ENCODE measurements at places on chromosomes 5 and 9.

DNA sequence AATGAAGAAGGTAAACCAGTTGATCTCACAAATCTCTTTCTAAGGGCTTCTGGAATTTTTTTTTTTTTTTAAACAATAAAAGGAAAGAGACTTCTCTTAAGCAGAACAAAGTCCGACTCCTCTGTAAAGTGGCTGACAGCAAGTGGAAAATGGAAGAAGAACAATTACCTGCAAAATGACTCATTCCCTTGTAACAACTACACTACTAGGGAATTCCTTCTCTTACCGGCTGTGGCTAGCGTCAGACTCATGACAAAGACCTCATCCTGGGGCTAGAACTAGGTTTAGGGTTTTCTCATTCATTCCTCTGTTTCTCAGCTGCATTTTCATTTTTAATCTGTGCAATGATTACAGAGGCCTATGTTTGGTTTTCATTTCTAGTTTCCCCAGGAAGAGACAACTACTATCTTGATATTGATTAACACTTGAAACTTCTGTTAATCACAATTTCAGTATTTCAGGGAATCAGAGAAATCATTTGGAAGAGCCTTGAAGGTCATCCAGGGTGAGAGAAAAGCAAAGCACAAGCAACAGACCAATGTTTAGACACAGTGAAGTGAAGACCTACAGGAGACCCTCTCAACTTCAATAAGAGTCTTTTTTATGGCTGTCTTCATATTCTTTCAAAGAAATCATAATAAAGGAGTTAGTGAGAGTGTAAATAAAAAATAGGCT lies 437.9 kb downstream of the RAB3C start:
- DNase-seq, result no peak

- DNase-seq, result no peak
These were observed 514.2 kb downstream of the BNC2 start for GRCh38 chr9:16356196-16356765.

- no peak for DNase-seq
These were observed 2.4 kb upstream of the PRRC2B start for GRCh38 chr9:131391504-131391903.

- DNase-seq, result no peak
These were observed 431.3 kb upstream of the ITGA1 start for GRCh38 chr5:52356311-52356918.

GRCh38 chr5:179923436-179923835 lies 15.7 kb upstream of the TBC1D9B start:
- no peak for DNase-seq

DNA sequence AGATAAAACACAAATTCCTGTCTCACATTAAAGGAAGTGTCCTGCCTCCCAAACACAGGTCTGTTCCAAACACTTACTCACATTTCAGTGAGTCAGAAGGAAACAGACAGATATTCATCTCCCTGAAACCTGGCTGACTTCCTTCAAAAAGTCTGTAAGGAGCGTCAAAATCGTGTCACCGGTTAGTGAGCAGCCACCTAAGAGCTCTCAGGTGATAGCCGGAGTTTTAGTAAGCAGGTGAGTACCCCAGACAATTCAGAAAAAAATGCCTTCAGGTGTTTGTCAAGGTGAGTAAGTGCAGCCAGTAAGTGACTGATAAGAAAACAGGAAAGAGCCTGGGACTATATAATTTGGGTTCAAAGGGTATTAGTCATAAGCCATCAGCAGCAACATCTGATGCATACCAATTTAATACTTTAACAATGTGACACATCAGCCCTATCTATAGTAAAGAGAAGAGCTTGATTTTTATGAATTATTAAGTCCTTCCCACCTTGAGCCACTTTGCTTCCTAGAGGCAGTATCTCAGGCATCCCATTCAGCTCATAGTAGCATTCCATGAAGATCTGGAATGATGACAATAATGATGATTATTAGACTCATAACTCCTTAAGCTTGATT lies 1.3 kb upstream of the ITGA2 start:
- DNase-seq, result no peak

DNA sequence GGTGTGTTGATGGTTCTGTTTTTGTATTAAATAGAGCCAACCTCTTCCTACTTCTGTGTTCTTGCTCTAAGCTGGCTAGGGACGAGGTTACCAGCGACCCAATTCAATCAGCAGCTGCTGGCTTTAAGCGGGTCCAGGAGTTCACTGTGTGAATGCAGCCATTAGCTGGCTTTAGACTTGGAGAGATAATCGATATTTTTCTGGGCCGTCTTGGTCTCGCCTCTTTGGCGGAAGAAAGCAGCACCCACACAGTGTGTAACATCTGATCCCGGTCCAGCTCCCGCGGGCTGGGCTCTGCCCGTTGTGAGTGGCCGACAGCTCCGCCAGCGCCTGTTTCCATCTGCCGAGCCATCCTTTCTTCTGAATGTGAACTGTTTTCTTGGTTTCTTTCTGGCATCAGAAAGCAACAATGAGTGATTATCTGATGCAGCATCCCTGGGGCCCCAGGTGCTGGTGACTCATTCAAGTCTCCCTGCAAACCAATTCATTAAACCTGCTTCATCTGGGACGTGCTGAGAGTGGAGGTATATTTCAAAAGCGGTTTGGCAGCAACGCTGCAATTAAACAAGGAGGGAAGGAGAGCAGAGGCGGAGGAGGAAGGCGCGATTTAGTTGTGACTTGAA lies 90.8 kb upstream of the IRX4 start:
- DNase-seq, result no peak

- peak; percentile 82 for DNase-seq
These were observed at the start of gene C5orf63 for GRCh38 chr5:127072861-127073846. TSS of gene C5orf63 (minus strand) at chr5:127073502. CDS start at chr5:127058995, 14,507 bp downstream.

- DNase-seq, result no peak
These were observed 56.8 kb downstream of the FEM1C start for GRCh38 chr5:115487756-115488155.

DNA sequence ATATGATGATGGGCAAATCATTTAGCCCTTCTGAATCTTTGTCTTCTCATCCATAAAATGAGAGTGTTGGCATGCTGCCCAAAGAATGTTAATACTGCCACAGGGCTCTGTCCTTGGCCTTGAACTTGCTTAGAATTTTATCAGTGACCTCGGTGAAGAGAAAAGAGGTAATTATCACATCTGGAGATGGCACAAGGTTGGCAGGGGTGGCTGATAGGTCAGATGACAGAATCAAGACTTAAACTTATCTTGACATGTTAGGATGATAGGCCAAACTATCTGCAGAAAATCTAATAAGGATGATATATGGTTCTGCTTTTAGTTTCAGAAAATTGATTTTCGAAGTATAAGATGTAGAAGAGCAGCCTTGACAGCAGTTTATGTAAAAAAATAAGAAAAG lies 599.1 kb upstream of the CLINT1 start:
- no peak for DNase-seq

- DNase-seq, result no peak
These were observed 34.9 kb upstream of the FCHO2 start for GRCh38 chr5:72920690-72921502.

DNA sequence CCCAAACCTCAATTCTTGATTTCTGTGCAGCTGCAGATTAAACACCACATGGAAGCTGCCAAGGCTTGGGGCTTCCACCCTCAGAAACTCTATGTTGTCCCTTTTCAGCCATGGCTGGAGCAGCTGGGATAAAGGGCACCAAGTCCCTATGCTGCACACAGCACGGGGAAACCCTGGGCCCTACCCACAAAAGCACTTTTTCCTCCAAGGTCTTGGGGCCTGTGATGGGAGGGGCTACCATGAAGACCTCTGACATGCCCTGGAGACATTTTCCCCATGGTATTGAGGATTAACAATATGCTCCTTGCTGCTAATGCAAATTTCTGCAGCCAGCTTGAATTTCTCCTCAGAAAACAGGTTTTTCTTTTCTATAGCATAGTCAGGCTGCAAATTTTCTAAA lies 41.8 kb upstream of the CDH9 start:
- no peak for DNase-seq

- no peak for DNase-seq
These were observed 38.0 kb downstream of the WDR41 start for GRCh38 chr5:77454123-77454522.

DNA sequence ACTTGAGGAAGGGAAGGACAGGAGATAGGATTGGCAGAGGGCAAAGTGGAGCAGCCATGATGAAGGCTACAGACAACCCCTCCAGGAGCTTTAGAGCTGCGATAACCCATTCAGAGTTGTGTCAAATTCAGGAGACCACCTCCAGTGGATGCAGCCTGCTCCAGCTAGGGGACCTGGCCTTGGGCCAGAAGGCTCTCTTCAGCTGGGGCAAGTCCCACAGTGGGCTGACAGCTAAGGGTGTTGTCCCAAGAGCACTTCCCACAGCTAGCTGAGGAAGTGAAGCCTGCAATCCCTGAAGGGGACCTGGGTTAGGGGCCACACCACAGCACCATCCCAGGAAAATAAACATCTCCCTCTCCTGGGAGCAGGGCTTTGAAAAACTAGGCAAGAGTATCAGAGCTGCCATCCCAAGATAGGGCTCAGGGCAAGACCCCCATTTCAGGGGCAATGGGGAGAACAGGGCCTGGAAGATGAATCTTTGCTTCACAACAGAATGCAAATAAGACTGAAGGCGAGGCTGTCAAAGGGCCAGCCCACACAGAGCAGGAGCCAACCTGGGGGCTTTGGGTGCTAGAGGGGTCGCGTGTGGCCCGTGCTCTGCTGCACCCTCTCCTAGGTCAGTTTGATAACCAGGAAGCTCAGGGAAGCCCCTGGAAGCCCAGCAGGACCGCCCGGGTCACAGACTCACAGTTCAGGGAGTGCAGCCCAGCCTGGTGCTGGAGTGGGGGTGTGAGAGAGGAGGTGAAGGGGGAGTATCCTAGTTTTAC lies 19.3 kb upstream of the DAPK1 start:
- DNase-seq, result no peak

- DNase-seq, result no peak
These were observed 229.9 kb downstream of the DOCK8 start for GRCh38 chr9:444528-444927.

- DNase-seq, result no peak
These were observed 9.7 kb upstream of the RXRA start for GRCh38 chr9:134316449-134317160.

DNA sequence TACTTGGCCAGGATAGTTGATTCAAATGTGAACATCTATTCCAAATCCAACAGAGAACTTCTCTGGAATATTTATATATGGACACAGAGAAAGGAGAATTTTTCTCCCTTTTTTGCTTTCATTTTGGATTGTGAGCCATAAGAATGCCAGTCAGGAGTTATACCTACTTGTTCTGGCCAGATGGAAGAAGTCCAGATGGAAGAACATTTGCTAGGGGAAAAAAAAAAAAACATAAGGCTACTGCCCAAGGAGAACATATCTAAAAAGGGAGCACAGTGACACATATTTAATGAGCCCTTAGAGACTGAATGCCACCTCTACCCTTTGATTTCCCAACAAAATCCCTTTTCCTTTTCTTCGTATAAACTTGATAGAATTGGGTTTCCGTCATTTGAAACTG lies 61.7 kb upstream of the PPP2R2B start:
- DNase-seq, result no peak

- DNase-seq, result no peak
These were observed 175.5 kb upstream of the KLF4 start for GRCh38 chr9:107665057-107665456.

- DNase-seq, result no peak
These were observed 25.9 kb upstream of the PTAR1 start for GRCh38 chr9:69785757-69786156.

DNA sequence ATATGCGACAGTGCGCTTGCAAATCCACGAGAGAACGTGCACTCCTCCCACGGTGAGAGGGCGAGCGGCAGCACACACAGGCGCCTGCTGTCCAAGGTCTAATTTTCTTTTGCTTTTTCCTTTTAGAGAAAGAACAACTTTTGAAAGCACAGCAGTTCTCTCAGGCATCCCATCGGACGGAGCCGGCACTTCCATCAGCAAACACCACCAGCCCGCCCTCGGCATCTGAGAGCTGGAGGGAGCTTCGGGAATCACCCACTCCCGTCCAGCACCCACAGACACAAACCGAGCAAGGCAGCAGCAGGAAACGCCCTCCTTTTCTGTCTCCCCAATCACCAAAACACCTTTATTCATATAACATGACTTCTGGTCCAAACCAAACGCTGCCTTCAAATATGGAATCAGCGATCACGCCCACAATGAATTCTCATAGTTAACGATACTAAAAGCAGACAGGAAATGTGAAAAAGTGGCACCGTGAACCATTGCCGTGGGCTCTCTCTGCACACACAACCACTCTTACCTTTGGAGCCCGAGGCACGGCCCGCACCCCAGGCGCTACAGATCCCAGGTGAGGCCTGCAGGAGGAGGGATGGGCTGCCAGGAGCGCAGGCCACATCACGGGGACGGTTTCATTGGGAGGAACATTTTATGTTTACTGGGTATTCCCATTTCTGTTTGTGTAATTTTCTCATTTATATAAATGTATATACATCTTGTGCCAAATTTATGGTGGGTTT lies 14.2 kb downstream of the LPCAT1 start:
- DNase-seq, result no peak

DNA sequence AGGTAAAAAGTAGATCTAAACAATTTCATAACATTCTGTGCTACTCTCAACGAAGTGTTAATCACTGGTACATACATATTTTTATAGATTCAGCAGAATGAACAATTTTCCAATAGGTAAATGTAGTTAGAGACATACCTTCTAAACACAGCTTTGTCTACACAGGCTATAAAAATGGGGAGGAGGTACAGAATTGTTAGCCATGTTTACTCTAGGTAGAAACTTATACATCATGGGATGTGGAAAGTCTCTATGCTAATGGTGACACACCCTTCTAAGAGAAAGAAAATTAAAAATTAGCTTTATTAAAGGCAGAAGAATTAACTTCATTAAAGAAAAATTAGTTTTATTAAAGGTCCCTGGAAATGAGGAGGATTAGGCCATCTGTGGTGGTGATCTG lies 11.8 kb downstream of the C5orf63 start:
- no peak for DNase-seq

DNA sequence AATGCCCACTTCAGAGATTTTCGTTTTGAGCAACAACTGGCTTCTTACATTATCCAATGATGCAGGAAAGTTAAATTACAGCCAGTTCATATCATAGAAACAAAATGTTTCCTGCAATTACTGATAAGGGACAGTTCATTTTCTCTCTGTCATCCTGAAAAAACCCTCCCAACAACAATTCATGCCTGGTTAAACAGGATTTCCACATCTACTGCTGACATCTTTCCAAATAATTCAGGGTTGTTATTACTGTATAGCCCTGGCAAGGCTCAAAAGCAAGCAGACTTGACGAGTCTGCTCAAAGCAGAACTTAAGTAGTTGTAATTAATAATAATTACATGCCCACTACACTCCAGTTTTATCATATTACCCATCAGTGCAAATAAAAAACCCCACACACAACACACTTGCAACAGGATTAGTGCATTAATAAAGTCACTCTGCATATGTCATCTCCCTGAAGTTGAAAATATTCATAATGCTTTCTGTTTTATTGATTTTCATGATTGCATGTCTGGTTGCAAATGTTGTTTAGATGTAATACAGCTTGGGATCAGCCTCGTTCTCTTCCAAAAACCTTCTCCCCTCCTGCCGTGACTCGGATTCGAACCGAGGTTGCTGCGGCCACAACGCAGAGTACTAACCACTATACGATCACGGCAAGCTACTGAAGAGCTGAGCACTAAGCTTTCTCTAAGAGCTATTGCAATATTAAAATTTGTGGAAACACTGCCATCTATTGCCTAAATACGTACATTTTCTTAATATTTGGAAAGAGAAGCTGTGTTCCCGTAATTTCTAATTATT lies 119.6 kb upstream of the NFIB start:
- DNase-seq, result no peak

All from GM19239 (cell line).